ENCODE measurements at places on chromosomes 7 and 10.

DNA sequence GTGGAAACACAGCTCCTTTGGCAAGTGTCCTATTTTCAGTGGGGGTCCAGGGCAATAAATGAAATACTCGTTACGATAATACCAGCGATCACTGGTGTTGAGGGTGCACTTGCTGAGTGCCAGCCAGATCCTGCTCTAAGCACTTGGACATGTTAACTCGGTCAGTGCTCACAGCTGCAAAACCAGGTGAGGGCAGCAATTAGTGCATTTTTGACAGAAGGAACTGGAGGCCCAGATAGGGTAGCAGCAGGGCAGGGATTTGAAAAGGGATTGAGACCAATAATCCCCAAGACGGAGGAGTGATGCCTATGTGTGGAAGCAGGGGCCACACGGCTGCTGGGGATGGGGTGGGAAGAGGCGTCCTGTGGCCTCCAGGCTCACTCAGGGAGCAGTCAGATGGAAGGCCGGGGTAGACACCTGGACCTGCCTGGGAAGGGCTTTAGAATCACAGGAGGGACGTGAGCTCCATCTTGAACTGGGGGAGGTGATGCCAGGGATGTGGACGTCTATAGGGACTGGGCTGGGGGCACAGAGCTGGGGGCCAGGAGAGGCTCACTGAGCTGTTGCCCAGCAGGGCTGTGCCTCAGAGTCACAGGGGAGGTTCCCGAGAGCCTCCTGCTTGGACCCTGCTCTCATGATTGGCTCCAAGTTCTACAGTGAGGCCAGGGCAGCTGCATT, 14.3 kb downstream of the PTPRE start:
- DNase-seq, result no peak

GRCh38 chr7:32564542-32564941, 69.3 kb downstream of the AVL9 start:
- no peak for DNase-seq

GRCh38 chr10:110269374-110270318, 35.1 kb downstream of the SMNDC1 start:
- no peak for DNase-seq

GRCh38 chr7:72152161-72153131, 259.7 kb downstream of the CALN1 start:
- DNase-seq, result no peak

DNA sequence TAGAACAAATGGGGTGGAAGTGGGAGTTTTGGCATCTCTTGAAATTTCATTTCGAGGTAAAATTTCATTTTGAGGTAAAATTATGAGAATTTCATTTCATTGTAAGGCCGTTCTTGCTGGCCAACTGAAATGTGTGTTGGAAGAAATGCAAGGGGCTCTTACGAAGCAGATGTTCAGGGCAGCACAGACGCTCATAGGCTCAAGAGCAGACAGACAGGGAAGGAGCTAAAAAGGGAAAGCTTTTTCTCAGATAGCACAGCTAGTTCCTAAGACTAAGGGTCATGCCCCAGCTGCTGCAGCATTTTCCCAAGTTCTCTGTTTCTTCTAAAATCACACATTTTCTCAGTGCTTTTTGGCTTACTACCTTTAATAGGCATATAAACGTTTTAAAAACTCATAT, 65.1 kb upstream of the SFMBT2 start:
- no peak for DNase-seq

DNA sequence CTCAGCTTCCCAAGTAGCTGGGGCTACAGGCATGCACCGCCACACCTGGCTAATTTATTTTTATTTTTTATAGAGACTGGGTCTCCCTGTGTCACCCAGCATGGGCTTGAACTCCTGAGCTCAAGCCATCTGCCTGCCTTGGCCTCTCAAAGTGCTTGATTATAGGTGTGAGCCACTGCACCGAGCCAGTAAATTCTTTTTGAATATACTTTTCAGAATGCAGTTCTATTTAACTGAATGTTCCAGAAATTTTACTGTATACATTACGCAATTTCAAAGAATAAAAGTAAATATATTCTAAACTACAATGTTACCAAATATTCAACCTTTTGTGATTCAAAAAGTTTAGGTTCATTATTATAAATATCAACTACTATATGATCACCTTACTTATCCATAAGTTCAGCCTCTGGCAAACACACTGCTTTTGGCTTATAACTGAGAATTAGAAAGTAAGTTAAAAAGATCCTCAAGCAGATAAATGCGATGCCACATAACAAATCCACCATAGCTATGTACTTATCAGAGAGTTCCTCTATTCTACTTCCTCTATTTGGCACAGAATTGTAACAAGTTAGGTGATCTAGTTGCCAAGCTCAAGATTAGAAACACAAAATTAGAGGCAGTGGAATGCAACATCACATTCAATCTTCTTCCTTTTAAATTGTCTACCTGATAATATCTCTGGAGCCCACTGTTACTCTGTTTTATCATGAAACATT, 118.2 kb downstream of the ANK3 start:
- DNase-seq, result no peak

DNA sequence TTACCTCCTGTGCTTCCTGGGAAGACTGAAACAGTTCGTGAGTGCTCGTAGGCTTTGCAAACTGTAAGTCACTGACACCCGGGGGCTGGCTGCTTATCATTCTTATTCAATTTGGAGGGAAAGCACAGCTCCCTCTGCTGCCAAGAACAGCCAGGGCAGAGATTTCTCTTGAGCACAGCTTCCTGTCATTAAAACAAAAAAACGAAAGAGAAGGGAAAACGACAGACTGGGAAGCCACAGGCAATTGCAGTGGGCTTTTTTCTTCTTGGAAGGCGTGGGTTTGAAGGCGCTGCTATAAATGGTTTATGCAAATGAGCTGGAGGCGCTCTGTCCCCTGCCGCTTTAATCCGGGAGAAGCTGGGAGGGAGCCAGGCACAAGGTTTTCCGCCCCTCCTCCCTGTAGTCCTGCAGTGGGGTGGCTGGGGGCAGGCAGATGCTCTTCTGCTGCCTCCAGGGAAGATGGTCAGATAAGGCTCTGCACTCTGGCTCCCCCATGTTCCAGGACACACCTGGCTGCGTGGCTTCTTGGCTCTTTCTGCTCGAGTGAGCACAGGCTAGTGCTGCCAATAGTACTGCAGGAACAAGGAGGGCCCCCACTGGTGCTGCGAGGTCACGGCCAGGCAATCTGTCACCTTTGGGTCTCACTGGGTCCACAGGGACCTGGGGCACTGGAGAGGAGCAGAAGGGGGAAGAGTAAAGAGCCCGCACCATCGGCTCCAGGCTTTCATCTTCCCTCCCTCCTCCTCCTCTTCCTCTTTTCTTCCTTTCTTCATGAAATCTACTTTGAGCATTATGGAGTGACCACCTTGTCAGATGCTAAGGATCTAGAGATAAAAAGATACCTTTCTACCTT, 49.5 kb downstream of the NEURL1 start:
- DNase-seq, result peak; percentile 53

- no peak for DNase-seq
Measured at GRCh38 chr7:127041689-127042452, 210.9 kb downstream of the GRM8 start.

- DNase-seq, result no peak
Measured at GRCh38 chr10:72086466-72087391, 1.6 kb downstream of the SPOCK2 start.

- DNase-seq, result no peak
Measured at GRCh38 chr10:77622889-77623291, 14.7 kb downstream of the KCNMA1 start.

DNA sequence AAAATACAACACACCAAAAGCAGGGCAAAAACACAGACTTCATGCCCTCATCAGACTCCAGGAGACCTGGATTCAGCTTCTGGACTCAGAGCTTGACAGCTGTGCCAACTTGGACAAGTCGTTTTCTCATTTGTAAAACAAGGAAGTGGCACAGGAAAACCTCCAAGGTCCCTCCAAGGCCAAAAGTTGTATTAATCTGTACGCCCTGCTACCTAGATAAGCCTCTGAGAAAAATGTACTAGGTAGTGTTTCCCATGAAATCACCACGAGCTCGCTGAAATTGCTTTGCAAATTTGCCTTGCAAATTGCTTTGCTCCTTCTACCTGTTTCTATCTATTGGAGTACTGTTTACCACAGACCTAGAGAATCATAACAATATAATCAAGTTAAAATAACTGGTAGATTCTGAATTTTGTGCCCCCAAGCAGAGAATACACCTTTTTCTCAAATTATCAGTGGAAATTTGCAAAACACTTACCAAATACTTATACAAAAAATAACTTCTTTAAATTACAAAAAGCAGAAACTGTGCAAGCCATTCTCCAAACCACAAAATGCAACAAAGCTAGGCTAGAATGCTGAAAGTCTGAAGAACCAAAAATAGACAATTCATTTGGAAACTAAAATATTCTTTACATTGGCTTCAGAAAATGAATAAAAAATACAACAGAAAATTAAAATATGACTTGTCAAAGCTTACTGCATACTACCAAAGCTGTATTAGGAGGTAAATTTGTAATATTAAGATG, 158.1 kb upstream of the CHST15 start:
- no peak for DNase-seq

DNA sequence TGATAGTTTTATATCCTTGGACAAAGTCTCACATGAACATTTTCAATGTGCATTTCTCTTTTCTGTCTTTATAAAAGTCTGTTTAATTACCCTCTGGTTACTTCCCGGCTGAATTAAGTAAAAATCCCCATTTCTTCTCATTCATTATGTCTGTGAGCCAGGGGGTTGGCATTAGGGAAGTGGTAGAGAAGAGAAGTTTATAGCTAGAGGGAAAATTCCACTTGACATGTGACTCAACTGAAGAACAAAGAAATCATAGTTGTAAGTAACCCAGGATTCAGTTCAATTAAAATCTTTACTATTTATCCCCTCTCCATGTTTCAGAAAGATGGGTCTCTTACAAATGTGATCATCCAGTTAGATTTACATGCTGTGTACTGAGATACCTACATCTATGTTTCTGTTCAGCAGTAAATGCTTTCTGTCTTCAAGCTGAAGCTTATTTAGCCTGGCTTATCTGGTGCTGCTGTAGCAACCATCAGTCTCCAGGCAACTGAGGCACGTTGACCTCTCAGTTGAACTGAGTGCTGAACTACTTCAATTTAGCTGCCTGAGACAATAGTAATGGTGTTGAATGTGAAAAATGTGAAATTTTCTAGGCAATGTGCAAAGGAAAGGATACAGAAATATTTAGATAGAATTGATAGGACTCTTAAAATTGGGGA, 181.6 kb downstream of the MLLT10 start:
- DNase-seq, result no peak

- DNase-seq, result no peak
Measured at GRCh38 chr7:16891874-16892643, 10.3 kb upstream of the AGR3 start.

DNA sequence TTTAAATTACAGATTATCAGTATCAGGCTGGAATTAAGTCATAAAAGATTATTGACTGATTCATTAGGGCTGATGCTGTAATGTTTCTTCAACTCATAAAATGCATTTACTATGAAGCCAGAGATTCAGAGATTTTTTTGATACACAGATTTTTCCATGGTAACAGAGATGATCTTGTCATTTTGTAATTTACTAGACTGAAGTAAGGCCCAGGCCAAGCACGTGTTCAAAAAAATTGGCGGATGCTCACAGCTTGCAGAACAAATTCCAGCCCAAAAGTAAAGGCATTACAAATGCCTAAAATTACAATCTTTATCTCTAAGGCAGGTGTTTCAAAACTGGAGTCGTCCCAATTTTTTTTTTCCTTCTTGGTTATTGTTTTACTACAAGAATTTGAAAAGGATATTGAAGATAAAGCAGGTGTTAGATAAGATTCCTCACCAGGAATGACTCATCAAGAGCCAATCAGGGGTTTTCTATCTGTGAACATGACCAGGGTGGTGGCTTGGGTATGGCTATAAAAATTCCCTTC, 78.4 kb upstream of the MEOX2 start:
- no peak for DNase-seq

- DNase-seq, result peak; percentile 60
Measured at GRCh38 chr7:47968847-47969774, 10.3 kb downstream of the HUS1 start.

- DNase-seq, result no peak
Measured at GRCh38 chr10:16745061-16745460, 72.2 kb downstream of the RSU1 start.

GRCh38 chr7:128867842-128868623, 5.4 kb downstream of the ATP6V1F start:
- peak; percentile 55 for DNase-seq

DNA sequence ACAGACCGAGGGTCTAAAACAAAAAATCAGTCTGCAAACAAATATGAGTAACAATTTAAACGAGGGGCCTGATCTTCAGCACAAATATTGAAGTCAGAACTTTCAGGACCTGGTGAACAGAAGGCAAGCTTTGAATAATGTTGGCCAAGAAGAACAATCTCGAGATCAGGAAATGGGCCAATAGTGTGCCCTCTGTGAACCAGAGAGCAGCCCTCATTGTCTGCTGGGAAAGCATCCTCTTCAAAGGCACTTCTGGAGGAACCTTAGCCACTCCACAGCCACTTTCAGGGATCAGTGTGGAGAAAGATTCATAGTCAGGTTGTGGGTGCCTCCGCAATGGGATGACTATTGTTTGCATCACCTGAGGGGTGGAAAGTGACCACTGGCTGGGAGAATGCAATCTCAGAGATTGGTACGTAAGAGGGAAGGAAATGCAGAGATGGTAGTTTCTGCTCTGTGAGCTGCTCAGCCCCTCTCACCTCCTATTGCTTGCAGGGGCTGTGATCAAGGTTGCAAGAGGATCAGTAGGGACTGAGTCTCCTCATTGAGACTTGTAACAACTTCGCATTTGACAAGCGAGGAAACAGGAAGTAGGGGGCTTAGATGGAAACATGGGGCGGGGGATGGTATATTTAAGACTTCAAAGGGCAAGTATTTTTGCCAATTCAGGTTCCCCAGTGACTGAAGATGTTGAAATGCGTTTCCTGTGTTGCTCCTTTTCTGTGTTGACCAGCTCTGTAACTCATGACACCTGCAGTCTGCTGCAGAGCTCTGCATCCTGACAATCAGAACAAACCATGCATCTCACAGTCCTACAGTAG, 28.4 kb upstream of the IFRD1 start:
- no peak for DNase-seq

GRCh38 chr7:76071316-76072242, 23.7 kb downstream of the MDH2 start:
- DNase-seq, result no peak

- no peak for DNase-seq
Measured at GRCh38 chr10:129191797-129192196, 275.2 kb upstream of the MGMT start.

- no peak for DNase-seq
Measured at GRCh38 chr10:23070913-23071218, 24.5 kb upstream of the MSRB2 start.

Measured in fibroblast of skin of right biceps (primary cell).